ENCODE measurements at places on chromosomes 7 and 10.

DNA sequence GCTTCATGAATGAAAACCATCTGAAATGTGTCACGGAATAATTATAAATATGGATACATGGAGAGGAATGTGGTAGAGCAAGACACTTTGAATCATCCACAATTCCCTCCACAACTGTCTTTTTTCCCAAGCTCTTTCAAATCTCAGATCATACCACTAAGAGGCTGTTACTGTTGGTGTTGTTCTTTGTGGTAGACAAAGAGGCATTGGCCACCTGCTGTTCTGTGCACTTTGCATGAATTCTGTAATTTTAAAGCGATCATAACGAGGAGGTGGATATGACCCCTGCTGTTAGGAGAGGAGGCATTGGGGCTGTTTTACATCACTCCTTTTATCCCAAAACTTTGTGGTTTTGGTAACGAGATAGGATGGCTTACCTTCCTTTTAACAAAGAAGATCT, 141.2 kb upstream of the KLF6 start:
- no peak for DNase-seq

DNA sequence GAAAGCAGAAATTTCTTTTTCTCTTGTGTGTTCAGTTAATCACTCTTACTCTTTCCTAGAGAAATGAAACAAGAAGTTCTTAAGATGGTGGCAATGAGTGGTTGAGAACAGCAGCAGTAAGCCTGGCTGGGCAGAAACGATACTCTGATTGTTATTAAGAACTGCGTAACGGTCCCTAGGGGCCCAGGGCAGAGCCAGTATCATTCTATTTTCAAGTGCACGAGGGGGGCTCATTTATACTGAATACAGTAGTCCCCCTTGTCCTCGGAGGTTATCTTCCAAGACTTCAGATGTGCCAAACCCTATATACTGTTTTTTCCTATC, 64.9 kb downstream of the EEPD1 start:
- DNase-seq = no peak

DNA sequence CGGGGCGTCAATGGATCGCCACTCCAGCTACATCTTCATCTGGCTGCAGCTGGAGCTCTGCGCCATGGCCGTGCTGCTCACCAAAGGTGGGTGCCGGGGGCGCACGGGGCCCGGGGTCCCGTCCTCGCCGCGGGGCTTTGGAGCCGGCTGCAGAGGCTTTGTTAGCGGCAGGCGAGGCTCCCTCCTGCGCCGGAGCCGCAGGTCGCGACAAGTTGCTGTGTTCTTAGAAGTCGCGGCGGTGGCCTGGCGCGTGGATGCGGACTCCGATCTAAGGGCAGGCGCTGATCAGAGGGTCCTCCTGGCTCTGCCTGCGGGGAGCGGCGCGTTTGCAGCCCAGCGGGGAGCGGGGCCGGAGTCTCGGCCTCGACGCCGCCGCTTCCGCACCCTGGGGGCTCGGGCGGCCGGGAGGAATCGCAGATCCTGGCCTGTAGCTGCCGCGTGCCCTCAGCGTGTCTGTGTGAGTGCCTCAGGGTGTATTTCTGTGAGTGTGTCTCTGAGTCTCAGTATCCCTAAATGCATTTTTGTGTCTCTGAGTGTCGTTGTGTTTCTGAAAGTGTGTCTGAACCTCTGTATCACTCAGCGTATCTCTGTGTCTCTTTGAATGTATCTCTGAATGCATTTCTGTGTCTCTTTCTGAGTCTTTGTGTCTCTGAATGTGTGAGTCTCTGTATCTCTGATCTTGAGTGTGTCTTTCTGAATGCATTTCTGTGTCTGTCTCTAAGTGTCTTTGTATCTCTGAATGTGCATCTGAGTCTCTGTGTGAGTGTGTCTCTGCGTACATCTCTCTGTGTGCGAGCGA, 766 bp downstream of the BAMBI start:
- no peak for DNase-seq

GRCh38 chr7:135168001-135168400, 2.5 kb downstream of the CYREN start:
- no peak for DNase-seq

GRCh38 chr10:126893206-126893605, 12.0 kb upstream of the DOCK1 start:
- DNase-seq = no peak

- DNase-seq = no peak
These were observed 7.7 kb upstream of the TRA2A start for GRCh38 chr7:23539494-23539907.

GRCh38 chr7:431658-432111, 88.0 kb downstream of the PDGFA start:
- no peak for DNase-seq

- DNase-seq = no peak
These were observed 29.9 kb downstream of the CDK14 start for GRCh38 chr7:90626013-90626412.

DNA sequence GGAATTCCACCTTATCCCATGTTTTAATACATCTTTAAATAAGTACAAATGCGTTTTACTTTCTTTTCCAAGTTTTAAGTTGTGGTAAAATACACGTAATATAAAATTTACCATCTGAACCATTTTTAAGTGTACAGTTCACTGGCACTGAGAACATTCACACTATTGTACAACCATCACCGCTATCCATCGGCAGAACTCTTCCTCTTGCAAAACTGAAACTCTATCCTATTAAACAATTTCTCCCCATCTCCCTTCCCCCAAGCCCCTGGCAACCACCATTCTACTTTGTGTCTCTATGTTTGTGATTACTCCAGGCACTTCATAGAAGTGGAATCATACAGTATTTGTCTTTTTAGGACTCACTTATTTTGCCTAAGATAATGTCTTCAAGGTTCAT, 33.8 kb downstream of the HIP1 start:
- no peak for DNase-seq

- no peak for DNase-seq
These were observed 16.5 kb upstream of the PPP3CB start for GRCh38 chr10:73512207-73512743.

GRCh38 chr10:89343089-89343767, 15.4 kb downstream of the IFIT3 start:
- DNase-seq = no peak

GRCh38 chr7:6338551-6339274, 66.3 kb upstream of the CYTH3 start:
- DNase-seq = no peak

Measured in stimulated activated CD4-positive, alpha-beta T cell treated with anti-CD3 and anti-CD28 coated beads, Interleukin-1b, Interleukin-23, amount 100 ng/mL, for 1 hour (primary cell).